ENCODE measurements at places on chromosomes 2 and 18.
A peak's percentile ranks its signal among the peaks of the same experiment; 100 is the strongest.

DNA sequence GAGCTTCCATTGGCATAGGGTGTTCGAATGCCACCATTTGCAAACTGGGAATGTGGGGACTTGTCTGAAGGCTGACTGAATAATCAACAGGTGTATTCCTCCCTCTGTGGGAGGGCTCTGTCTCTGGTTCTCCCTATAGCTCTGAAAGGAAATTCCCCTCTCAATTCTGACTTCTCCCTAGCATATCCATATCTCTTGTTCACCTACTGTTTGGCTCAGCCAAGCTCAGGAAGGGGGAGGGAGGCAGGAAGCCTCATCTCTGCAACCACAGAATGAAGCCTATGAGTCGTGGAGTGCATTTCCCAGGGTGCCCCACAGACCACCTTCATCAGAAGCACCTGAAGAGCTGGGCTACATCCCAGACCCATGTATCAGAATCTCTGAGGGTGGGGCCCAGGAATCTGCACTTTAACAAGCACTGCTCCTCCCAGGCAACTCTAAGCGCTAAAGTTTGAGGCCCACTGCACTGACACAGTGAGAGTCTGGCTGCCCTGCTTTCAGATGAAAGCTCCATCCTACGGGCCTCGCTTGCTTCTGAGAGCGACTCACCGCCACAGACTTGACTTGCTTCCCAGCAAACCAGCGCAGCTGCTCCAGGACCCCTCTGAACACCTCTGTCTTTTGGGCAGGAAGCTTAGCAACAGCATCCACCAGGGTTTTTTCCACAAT lies 32.0 kb downstream of the XDH start:
- DNase-seq: no peak

DNA sequence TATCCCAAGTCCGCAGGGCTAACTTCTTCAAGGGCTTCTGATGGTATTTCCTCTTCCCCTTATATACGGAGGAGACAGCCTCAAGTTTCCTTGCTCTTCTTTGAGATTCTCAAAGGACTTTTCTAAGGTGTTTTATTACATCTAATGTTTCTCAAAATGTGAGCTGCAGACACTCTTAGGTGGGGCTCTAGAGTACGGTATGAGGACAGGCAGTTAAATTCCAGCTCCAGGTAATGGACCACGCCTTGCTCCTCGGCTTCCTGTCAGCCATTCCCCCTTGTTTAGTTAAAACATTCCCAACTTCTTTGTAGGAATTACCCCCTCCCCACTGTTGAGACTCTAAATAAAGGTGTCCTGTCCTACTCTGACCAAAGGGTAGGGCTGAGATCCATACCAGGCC lies 131.9 kb downstream of the IRS1 start:
- no peak for DNase-seq

- no peak for DNase-seq
Measured at GRCh38 chr2:199792381-199792780, 58.6 kb downstream of the FTCDNL1 start.

DNA sequence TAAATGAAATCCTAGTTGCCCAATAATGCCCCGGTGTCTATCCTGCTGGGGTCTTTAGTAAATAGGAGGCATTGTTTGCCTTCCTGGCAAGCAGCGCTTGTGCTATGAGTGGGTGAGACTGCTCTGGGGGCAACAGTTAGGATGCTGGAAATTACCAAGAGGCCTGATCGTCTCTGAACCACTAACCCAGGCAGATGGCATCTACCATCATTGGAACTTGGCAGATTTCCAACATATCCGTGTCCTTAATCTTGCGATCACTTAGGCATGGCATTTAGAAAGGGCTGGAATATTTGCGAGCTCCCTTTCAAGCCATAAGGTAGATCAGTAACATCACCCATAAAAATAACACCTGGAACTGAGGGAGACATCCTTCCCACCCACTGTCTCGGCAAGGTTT lies 18.8 kb upstream of the SH3RF3 start:
- no peak for DNase-seq

DNA sequence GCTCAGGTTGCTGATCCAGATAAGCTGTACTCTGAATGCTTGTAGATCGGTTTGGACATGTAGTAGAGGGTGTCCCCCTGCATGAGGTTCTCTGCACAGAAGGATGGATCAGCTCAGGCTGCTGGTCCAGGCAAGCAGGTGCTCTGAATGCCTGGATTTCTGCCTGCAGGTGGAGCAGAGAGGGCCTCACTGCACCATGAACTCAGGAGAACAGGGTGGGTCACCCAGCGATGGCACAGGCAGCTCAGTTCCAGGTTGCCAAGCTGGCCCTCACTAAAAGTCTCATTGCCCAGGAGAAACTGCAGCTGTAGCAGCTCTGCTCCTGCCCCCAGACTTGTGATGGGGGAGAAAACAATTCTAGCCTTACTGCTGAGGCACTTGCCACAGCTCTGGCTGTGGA lies 491.8 kb downstream of the XIRP2 start:
- no peak for DNase-seq

DNA sequence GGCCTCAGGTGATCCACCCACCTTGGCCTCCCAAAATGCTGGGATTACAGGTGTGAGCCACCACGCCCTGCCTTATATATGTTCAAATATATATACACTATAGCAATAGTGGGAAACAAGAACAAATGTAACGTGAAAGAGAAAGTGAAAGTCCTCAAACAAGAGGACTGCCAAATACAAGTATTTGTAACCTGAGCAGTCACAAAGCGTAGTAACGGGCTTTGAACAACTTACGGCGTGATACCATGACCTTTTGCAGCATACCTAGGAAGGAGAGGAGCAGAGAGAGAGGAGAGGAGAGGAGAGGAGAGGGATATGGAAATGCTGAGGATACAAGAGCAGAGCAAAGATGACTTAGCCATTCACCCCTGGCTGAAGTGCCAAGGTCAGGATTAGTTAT lies 113.8 kb upstream of the RGPD4 start:
- no peak for DNase-seq

GRCh38 chr2:134717286-134718022 lies 1.3 kb downstream of the TMEM163 start:
- DNase-seq: no peak

GRCh38 chr2:75503048-75503607 lies 57.6 kb downstream of the EVA1A start:
- DNase-seq: no peak

DNA sequence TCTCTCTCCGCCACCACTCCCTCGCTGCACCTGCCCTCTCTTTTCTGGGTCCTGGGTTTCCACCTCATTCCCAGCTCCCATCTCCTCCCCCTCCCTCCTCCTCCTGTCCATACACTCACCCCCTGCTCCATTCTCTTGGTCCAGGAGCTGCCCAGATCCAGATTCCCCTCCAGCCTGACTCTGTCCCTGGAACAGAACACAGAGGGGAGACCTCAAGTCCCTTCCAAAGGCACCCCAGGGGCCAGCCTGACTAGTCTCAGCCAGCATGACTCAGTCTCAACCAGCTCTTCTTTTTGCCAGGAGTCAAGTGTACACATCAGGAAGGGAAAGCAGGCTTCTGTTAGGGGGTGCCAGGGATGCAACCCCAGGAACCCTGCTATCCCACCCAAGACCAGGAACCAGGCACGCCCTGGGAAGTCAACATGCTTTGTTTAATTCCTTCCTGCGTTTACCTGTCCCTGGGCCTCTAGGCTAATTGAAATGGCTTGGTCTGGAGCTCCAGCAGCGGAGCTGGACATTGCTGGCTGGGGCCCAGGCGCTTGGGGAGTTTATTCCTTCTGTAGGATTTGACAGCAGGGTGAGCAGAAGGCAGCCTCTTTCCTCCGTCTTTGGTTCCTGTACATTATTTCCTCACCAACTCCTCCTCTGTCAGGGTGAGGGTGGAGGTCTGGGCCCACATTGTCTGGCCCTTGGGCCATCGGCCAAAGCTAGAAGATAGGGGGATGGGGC lies 28.4 kb upstream of the SELENOI start:
- DNase-seq: no peak

DNA sequence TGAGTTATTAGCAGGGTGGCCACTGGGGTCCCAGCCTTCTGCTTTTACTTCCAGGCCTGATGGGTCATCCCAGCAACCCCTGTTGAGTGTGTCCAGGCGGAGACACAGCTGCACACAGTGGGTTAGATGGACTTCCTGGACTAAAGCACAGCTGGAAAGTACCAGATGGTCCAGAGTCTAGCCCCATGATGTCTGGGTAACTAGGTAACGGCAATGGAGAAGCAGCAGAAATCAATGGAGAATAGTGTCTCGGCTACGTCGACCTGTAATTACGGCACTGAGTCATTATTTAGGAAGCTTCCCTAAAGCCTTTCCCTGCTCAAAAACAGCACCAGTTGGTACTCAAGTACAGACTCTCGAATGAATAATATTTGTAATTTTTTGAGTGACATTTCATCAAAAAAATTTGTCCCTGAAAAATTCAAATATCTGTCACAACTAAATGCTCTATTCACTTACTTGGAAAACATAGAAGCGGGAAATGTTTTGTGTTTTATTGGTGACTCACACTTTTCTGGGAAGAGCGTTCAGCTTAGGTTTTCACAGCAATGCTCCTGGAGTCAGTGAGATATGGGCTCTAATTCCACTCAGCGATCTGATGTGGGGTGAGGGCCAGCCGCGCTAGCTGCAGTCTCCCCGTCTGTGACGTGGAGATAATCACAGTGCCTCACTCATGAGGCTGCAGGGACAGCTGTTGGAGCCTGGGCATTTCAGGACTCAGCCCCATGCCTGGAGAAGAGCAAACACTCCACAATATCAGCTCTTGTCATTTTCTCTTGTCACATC lies 16.2 kb upstream of the ARL4C start:
- DNase-seq: no peak

GRCh38 chr18:413233-413632 lies 87.3 kb downstream of the COLEC12 start:
- DNase-seq: no peak

- no peak for DNase-seq
Measured at GRCh38 chr18:73717570-73717969, 430.1 kb downstream of the FBXO15 start.

DNA sequence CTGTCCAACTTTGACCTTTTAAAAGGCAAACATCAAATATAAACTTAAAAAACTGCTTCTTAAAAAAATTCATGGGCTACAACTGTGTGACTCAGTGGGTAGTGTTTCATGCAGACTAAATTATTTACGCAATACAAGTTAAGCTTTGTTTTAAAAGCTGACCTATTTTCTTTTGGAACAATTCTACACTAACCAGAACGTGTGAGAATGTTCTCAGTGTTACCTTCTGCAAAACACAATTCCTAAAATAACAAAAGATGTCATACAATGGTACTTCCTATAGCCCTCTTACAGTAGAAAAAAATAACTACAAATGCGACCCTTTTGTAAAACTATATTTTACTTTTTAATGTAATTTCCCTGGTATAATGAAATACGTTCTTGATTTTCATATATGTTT lies 793.8 kb upstream of the FSHR start:
- no peak for DNase-seq

DNA sequence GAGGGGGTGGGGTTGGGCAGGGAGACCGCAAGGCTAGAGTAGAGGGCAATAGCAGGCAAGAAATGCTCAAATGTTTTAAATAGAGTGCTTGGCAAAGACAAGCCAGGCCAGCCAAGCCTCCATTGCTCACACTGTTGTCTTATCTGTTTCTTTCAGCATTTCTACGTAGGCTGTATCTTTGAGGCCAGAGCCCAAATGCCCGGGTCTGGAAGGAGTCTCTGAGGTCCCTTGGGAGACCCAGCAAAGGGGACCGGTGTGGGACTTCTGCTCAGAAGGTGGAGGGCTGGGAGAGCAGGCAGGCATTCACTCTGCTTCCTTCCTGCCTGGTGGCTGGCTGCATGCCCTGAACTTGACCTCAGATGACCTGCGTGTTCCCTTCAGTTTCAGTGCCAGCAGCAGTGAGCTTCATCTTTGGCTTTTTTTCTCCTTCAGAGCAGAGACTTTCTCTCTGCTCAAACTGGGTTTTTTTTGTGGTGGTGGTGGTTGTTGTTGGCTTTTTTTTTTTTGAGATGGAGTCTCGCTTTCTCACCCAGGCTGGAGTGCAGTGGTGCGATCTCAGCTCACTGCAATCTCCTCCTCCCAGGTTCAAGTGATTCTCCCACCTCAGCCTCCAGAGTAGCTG lies 13.7 kb upstream of the TET3 start:
- DNase-seq: peak; percentile 58

- no peak for DNase-seq
Measured at GRCh38 chr18:8979258-8979988, 123.1 kb upstream of the NDUFV2 start.

GRCh38 chr2:104658144-104658835 lies 195.6 kb upstream of the POU3F3 start:
- DNase-seq: no peak

GRCh38 chr18:75341267-75341666 lies 86.2 kb downstream of the SMIM21 start:
- DNase-seq: no peak

GRCh38 chr18:55665506-55665905 lies 77.5 kb upstream of the TCF4 start:
- no peak for DNase-seq

DNA sequence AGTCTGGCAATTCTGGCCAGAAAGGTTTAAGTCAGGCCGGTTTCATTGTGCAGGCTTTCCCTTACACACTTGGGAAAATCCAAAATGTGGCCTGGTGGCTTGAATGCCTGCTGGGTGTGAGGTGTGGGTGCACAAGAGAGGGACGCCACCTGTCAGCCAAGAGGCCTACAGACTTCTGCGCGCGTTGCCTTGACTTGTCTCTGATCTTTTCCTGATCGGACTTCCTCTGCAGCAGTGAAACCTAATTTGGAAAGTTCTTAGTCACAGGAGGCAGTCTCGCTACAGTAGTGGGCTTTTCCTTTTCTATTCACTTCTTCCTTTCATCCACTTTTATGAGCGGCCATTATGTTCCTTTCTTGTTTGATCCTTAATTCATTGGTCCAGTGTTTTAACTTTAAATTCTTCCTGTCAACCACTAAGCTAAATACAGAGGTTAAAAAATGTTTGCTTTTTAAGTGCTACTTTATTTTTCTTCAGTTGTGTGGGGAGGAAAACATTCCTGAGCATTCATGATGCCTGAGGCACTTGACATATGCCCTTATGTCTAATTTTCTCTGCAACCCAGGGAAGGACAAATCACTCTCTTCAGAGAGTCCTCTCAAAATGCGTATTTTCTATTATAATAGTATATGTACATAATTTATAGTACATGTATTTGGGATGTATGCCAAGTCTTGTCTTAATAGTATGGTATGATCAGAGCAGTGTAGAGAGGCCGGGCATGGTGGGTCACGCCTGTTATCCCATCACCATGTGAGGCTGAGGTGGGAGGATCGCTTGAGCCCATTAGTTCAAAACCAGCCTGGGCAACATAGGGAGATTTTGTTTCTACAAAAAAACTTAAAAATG lies 128.9 kb downstream of the WDSUB1 start:
- no peak for DNase-seq

- no peak for DNase-seq
Measured at GRCh38 chr18:24982831-24983230, 369.1 kb downstream of the ZNF521 start.

DNA sequence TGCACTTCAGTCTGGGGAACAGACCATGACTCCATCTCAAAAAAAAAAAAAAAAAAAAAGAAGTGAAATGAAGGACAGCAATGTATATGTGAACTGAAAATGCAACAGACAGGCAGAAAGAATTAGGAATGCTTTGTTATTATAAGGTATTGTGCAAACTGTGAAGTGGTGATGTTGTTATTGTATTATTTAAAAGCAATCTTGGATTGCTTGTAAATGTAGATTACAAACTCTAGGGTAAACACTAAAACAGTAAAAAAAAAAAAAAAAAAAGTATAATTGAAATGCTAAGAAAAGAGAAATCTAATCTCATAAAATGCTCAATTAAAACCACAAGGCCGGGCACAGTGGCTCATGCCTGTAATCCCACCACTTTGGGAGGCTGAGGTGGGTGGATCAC lies 25.3 kb downstream of the DYM start:
- no peak for DNase-seq
